ENCODE measurements at places on chromosomes 1 and 21. TPM values are rescaled to one million over a fixed set of nuclear protein-coding genes. Genes with fewer than 3 reads are reported as not detected.

The TACSTD2 gene
- total RNA-seq: 4.6 TPM

GRCh38 chr1:243273506-243273905 lies 17.7 kb downstream of the SDCCAG8 start:
- no peaks in the 10 kb centered on the region for H3K36me3 ChIP-seq
- no peak overlapping the region for H3K27ac ChIP-seq
- no peak overlapping the region for H3K4me3 ChIP-seq
- no peak for DNase-seq
- no peaks in the 10 kb centered on the region for H3K27me3 ChIP-seq

DNA sequence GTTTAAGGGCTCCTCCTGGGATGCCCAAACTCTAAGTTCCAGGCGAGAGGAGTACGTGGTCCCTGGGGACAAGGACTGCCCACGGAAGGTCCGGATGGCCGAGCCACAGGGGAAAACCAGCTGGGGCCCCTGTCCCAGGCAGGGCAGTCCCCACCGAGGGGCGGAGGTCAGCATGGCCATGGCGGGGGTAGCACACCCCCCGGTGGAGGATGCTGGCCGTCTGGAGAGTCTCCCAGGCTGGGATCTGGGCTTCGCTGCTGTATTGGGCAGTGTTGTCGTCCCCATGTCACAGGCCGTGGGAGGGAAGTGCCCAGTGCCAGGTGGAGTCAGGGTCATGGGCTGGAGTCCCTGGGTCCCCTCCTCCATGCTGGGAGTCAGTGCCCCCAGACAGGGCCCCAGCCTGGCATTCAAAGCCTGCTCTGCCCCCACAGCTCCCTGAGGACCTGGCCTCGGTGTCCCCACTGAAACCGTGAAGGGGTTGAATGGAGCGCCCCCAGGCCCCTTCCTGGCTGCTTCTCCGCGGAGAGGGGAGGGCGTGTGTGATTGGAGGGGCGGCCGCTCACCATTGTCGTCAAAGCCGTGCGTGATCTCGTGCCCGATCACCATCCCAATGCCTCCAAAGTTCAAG lies 6.8 kb downstream of the PRXL2B start:
- no peak overlapping the region for H3K27ac ChIP-seq
- DNase-seq: peak; percentile 74
- no peaks in the 10 kb centered on the region for H3K4me1 ChIP-seq
- no peaks in the 10 kb centered on the region for H3K27me3 ChIP-seq
- no peak overlapping the region for H3K4me3 ChIP-seq
- H3K36me3 ChIP-seq: no peaks in the 10 kb centered on the region

DNA sequence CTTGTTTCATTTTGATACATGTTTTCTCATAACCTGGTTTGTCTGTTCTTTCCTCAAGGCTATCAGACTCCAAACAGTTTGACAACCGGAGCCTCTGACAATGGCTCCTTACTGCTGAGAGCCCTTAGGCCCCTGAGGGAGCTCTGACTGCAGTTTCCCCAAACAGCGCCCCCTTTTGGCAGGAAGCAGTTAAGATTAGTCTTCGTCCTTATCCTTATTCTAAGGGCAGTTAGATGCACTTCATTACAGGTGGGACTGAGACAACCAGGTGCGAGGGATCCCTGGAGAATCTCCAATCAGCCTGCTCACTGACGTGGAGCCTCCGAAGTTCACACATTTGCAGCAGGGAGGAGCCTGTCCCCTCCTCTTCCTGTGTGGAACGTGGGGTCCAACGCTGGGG lies 393.1 kb downstream of the BRINP3 start:
- no peaks in the 10 kb centered on the region for H3K4me1 ChIP-seq
- no peak overlapping the region for H3K4me3 ChIP-seq

DNA sequence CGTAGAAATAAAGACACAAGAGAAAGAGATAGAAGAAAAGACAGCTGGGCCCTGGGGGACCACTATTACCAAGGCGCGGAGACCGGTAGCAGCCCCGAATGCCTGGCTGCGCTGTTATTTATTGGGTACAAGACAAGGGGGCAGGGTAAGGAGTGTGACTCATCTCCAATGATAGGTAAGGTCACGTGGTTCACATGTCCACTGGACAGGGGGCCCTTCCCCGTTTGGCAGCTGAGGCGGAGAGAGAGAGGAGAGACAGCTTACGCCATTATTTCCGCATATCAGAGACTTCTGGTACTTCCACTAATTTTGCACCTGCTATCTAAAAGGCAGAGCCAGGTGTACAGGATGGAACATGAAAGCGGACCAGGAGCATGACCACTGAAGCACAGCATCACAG lies 4.1 kb upstream of the TPRG1L start:
- no peak for DNase-seq
- no peaks in the 10 kb centered on the region for H3K27me3 ChIP-seq
- no peaks in the 10 kb centered on the region for H3K36me3 ChIP-seq
- H3K4me1 ChIP-seq: no peaks in the 10 kb centered on the region
- no peak overlapping the region for H3K27ac ChIP-seq
